ENCODE measurements at places on chromosomes 3 and 15. TPM values are rescaled to one million over a fixed set of nuclear protein-coding genes. Genes with fewer than 3 reads are reported as not detected.

The DLEC1 gene
- total RNA-seq, result 5.6 TPM

DNA sequence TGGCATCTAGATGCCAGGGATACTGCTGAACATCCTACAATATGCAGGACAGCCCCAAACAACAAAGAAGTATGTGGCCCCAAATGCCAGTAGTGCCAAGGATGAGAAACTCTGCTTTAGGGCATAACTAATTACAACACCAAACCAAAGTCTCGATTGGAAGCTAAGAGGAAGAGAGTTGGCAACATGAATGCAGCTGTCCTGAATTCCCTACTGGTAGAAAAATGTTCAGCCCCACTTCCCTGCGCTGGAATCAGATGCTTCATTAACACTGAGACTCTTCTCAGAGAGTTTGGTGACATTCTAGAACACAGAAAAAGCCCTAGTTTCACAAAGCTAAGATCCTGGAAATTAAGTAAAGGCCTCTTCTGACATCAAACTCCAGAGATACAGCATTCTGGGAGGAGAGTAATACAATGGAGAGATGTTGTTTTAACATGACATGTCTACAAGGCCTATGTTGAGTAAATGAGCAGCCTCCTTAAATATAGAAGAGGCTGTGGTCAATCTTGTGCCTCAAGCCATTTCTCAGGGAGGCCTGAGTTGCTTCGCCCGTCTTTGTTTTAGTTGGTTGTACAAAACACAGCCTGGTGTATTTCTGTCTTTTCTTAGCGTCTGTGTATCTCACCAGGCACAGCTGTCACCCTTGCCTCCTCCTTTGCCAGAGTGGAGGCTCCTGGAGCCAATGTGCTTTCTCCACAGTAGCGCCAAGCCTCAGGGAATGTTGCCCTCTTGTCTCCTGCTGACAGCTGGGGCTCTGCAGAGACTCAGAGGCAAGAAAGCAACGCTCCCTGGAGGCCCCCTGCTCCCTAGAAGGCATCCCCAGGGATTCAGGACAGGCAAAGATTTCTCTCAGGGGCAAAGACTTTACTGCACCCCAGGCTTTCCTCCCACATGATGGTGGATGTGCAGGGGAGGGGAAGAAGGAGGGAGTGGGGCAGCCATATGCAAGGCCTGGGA, 25.1 kb upstream of the CTNNB1 start:
- DNase-seq, result no peak

- peak; percentile 53 for DNase-seq
These were observed 6.2 kb downstream of the ETV5 start for GRCh38 chr3:186102687-186103086.

- no peak for DNase-seq
These were observed 97.6 kb upstream of the GAP43 start for GRCh38 chr3:115525731-115526130.

The DNAH12 gene
- 0.74 TPM for total RNA-seq

The EFHB gene
- total RNA-seq, result 0.66 TPM

The ABI3BP gene
- total RNA-seq, result 14.5 TPM

GRCh38 chr15:65875458-65875857, 6.2 kb downstream of the RAB11A start:
- DNase-seq, result no peak

GRCh38 chr3:145807990-145808389, 353.0 kb downstream of the PLOD2 start:
- DNase-seq, result no peak

- no peak for DNase-seq
These were observed 454.1 kb downstream of the GRM7 start for GRCh38 chr3:7315037-7315436.

DNA sequence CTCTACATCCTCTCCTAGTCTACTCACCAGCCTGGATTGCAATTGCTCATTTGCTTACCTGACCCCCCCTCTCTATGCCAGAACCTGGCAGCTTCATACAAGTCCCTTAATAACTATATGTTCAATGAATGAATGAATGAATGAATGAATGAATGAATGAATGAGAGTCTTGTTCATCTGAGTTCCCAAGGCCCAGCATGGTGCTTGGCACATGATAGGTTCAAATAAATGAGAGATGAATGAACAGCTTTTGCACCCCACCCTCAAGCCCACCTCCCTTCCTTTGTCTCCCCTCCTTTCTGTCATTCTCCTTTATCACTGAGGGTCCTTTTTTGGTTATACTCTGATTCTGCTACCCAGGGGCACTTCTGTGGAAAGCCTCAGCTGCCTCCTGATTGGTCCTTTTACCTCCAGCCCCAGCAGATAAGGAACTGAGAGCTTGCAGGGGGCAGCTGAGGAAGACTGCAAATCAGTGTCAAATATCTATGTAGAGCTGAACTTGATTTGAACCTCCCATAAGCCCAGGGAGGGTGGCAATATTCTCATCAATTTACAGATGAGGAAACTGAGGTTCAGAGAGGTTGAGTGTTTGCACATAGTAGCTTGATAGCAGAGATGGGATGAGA, 54.1 kb upstream of the CHRNB4 start:
- no peak for DNase-seq

The PDZRN3 gene
- 60.6 TPM for total RNA-seq

- DNase-seq, result no peak
These were observed 33.6 kb downstream of the VGLL4 start for GRCh38 chr3:11610044-11610671.

DNA sequence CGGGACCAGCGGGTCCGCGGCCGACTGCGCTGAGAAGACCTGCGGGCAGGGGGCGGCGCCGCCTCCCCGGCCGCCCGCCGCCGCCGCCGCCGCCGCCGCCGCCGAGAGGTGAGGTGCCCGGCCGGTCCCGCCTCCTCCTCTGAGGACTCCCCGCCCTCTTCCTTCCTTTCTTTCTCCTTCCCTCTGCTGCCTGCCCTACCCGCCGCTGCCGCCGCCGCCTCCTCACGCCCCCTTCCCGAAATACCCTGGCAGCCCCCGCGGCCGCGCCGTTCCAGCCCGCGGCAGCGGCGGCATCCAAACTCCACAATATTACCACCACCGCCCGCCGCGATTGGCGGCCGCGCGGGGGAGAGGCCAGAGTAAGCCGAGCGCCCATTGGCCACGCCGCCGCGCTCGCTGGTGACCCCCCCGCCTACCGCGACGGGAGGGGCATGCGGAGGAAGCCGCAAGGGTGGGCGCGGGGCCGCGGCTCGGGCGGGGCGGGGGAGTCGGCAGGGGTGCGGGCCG, 61.8 kb upstream of the ANKRD28 start:
- peak; percentile 87 for DNase-seq

DNA sequence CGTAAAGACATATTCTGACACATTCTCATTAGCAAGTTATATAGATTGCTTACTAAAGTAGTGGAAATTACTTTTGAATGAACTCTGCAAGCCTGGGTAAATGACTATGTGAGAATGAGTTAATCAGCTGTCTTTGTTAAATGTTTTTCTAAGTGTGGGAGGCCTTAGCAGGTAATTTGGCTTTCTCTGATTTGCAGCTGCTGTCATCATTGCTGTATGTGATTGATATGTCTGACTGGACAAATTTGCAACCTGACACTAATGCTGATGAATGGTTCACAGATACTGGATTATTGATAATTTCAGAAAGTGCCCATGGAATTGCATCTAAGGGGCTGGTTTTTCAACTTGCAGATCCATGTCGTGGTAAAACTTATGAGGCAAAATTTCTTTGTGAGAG, 372.2 kb upstream of the SGO1 start:
- DNase-seq, result no peak

DNA sequence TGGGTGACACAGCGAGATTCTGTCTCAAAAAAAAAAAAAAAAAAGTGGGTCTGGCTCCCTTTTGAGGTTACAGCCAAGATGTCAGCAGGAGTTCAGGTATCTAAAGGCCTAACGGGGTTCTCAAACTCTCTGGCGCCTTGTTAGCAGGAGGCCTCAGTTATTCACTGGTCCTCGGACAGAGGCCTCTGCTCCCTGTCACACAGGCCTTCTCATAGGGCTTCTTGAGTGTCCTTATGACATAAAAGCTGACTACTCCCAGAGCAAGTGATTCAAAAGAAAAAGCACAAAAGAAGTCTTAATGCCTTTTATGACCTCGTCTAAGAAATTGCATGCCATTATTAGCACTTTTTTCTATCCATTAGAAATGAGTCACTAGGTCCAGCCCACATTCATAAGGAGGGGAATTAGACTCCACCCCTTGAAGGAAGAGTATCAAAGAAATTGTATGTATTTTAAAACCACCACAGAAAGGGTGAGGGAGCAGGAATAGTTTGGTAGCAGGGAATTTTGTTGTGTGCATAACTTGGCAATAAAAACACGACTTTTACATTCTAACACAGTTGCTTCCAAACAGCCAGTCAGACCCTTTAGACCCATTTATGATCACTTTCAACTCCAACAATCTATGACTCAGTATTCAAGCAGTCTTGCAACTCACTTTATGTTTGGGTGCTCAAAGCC, 90.3 kb downstream of the MEX3B start:
- DNase-seq, result no peak

DNA sequence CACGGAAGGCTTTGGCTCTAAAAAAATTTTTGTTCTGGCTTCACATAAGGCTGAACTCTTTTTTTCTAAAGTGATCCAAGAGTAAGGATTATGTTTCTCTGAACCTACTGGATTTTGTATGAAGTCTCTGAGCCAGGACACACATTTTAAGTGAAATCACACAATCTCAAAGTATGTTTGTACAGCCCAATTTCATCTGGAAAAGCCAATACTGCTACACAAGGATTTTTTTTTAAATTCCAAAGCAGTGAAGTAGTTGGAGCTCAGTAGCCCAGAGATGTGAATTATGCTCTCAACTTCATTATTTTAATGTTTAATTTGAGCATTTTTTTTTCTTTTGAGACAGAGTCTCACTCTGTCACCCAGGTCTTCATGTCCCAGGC, 243.9 kb downstream of the FAM43A start:
- DNase-seq, result no peak

- DNase-seq, result peak; percentile 95
These were observed 8.1 kb upstream of the ADAMTS17 start for GRCh38 chr15:100349696-100350433.

The PDCD7 gene
- total RNA-seq, result 47.1 TPM

- no peak for DNase-seq
These were observed 423.2 kb downstream of the EPHB1 start for GRCh38 chr3:135218304-135218703.

- DNase-seq, result peak; percentile 22
These were observed 684 bp upstream of the RPS27L start for GRCh38 chr15:63157891-63158431.

The CCDC13 gene
- 9.4 TPM for total RNA-seq

The DHFR2 gene
- 10.3 TPM for total RNA-seq

All from dorsolateral prefrontal cortex (tissue), 122 donors.